Stimulated activated CD4-positive, alpha-beta T cell treated with anti-CD3 and anti-CD28 coated beads, Interleukin-2, amount 100 ng/mL, for 24 hours (primary cell): ENCODE measurements at places on chromosomes 1 and 21.
A peak's percentile ranks its signal among the peaks of the same experiment; 100 is the strongest.

- DNase-seq = no peak
Measured at GRCh38 chr1:156841295-156841855, 17.5 kb downstream of the INSRR start.

- DNase-seq = no peak
Measured at GRCh38 chr1:219415915-219416314, 197.0 kb downstream of the ZC3H11B start.

- DNase-seq = peak; percentile 12
Measured at GRCh38 chr1:204464187-204464631, 30.4 kb downstream of the PIK3C2B start.

DNA sequence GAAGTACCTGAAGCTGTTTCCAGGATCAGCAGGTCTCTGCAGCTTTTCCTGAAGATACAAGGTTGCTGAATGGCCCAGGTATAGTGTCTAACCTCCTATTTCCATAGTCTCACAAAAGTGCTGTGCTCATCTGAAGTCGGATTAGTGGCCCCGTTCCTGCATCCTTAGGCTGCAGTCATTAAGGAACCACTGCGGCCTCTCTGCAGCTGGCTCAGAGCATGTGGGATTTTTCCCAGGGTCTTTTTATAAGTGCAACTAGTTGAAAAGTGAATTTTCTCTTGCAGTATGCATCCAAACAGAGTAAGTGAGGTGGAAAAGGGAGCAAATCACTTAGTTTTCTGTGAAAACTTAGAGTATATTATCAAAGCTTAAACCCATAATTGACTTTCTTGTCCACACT lies 565.3 kb upstream of the NEGR1 start:
- no peak for DNase-seq

- no peak for DNase-seq
Measured at GRCh38 chr1:17780916-17781315, 25.8 kb downstream of the ACTL8 start.

DNA sequence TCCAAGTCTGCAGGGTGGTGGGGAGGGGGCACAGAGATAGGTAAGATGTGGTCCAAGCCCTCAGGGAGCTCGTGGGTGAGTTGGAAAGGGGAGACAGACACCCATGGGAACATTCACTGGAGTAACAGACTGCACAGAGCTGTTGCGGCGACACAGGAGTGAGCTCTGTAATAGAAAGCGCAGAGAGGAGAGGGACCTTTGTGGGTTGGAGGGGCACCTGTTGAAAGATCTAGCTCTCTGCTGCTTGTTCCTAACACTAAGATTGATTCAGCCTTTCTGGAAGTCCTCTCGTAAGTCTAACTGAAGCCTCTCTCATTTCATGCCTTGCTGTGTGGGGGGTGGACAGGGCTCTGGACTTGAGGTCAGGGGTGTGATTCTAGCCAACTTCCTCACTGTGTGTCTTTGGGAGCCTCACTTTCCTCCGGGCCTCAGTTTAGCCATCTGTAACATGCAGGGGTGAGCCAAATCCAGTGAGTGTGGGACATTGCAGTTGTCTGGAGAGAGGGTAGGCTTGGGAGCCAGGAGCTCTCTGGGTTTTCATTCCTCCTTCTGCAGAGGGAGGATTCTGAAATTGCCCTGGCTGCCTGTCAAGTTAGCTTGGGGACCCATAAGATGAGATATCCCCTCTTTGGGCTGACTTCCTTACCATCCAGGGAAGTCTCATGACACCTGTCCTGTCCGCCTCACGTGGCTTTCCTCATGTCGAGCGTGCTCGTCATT lies 2.0 kb upstream of the ACOT11 start:
- no peak for DNase-seq

GRCh38 chr1:170067253-170067819 lies 7.2 kb downstream of the KIFAP3 start:
- DNase-seq = no peak

DNA sequence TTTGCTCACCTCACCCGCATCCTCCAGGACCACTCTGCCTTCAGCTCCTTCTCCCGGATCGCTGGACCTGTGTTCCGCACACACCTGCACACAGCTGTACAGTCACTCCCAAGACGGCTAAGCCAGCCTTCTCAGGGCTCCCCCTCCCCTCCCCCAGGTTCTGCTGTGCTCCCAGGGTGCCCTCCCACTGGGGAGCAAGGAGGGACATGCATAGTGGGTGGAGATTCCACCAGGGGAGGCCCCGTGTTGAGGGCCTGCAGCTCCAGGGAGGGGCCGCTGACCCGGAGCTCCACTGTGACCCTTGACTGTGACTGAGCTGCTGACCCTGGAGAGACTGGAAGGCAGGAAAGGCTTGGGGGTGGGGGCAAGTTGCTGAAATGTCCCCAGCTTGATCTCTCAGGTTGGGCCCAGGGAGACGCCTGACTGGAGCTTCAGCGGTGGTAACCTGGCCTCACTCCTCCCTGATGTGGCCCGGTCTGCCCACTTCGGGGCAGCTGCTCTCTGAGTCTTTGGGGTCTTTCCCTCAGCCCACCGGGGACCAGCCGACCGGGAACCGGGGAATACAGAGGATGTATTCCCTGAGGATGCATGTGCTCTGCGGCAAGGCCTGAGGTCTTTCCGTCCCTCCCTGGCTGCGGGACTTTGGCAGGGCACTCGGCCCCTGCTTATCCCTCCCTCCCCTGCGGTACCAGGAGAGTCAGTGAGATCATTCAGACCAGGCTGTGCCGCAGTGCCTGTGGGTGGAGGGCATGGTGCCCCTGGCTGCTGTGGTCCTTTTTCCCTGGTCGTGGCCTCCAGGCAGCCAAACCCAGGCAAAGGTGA lies 28.6 kb upstream of the PLCH2 start:
- DNase-seq = no peak

GRCh38 chr1:240946926-240947325 lies 335.0 kb upstream of the GREM2 start:
- peak; percentile 3 for DNase-seq

DNA sequence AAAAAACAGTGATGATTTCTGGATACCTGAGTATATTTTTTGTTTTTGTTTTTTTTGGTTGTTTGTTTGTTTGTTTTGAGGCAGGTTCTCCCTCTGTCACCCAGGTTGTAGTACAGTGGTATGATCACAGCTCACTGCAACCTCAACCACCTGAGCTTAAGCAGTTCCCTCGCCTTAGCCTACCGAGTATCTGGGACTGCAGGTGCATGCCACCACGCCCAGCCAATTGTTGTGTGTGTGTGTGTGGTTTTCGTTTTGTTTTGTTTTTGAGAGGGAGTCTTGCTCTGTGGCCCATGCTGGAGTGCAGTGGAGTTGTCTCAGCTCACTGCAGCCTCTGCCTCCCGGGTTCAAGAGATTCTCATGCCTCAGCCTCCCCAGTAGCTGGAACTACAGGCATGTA lies 55.3 kb upstream of the RCC1 start:
- DNase-seq = no peak

DNA sequence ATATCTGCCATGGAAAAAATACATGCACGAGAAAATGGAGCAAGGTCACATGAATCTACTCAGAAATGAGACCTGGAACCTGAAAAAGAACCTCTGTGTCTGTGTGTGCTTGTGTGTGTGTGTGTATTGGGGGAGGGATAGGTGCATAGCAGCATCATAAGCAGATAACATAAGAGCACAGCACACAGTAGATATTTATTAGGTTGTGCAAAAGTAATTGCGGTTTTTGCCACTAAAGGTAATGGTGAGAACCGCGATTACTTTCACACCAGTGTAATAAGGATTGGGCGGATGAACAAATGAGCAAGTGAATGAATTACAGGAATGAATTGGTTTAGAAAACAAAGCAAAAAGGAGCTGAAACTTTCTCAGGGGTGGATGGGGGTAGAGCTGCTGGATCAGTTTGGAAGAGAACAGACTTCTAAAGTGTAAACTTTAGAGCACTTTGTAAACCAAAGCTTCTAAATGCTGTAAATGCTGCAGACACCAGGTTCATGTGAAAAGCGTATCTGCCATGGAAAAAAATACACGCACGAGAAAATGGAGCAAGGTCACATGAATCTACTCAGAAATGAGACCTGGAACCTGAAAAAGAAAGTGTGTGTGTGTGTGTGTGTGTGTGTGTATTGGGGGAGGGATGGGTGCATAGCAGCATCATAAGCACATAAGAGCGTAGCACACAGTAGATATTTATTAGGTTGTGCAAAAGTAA lies 156.9 kb downstream of the TOMM20 start:
- no peak for DNase-seq

DNA sequence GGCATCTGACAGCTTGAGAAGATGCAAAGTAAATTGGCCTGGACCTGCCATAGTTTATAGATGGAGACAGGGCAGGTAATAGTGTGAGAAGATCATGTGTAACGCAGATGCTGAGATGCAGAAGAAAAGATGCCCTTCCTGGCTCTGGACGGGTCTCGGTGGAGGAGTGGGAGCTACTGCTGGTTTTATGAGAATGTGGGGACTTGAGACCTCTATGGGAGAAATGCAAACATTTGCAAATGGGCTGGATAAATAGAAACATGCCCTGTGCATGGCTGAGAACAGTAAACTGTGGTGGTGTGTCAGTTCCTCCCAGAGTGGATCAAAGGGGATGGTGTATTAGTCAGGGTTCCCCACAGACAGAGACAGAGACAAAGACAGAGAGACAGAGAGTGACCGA lies 21.9 kb downstream of the UBASH3A start:
- no peak for DNase-seq

DNA sequence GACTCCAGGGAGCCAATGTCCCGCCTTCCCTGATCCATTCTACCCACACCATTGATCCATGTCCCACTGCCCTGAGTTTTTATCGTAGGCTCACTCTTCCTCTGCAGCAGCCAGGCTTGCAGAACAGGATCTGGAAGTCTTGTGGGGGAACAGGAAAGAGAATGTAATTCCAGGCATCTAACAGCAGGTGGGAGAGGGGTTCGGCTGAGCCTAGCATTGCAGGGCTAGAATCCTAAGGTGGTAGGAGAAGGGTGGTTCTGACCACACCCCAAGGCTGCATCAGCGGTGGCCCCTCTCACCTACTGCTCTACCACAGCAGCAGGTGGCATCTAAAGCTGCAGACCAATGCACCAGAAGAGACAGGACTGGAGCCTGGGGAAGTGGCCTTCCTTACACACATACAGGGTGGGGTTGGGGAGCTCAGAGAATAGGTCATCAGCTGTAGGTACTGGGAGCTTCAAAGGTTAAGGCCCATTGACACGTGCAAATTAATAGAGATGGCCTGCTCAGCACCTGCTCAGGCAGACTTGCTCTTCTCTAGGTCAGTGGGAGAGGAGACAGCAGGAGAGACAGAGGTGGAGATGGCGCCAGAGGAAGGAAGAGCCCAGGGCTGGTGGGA lies 20.5 kb downstream of the KNCN start:
- DNase-seq = no peak

DNA sequence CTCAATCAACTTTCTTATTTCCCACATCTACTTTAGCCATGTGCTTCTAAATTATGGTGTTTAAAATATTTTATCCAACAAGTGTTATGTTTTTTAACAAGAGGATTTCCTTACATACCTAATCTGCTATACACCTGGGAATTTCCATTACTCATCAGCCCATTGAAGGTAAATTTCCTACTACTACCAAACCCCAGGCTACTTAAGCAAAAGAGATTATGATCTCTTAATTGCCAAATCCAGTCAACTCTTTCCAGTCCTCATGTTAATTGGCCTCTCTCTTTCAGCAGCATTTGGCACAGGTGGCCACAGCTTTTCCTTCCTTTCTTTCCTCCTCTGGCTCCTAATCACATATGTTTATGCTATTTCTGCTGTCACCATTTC lies 5.1 kb upstream of the C1orf162 start:
- DNase-seq = no peak

GRCh38 chr1:205061227-205061626 lies 18.2 kb downstream of the CNTN2 start:
- DNase-seq = no peak

DNA sequence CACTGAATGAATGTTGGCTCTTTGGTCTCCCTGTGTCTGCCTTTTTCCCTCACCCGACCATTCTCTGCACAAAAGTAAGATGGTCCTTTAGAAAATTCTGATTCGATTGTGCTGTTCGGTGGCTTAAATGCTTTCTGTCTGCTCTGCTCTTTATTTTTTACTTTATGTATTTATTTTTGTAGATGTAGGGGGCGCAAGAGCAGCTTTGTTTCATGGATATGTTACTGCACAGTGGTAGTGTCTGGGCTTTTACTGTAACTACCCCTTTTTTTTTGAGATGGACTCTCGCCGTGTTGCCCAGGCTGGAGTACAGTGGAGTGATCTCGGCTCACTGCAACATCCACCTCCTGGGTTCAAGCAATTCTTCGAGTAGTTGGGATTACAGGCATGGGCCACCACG lies 15.7 kb downstream of the NLRP3 start:
- no peak for DNase-seq

- no peak for DNase-seq
Measured at GRCh38 chr1:41414716-41415306, 53.6 kb downstream of the FOXO6 start.

DNA sequence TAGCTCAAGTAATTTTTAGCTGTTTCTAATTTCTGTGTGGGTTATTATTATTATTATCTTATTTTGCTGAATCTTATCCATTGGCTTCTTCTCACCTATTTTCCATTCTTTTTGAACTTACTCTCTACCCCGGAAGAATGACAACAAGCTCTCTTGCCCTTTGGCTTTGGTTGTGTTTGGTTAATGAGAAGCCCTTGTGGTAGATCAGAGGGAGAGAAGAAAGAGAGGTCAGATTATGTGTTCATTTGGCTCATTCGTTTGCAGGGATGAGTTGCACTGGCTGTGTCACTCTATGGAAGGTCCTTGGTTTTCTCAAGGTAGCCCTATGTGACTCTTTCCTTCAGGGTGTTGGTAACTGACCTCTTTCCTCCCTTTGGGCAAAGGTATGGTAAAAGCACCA lies 391.9 kb downstream of the LMO4 start:
- DNase-seq = no peak

- no peak for DNase-seq
Measured at GRCh38 chr1:168372861-168373371, 92.2 kb downstream of the TBX19 start.

DNA sequence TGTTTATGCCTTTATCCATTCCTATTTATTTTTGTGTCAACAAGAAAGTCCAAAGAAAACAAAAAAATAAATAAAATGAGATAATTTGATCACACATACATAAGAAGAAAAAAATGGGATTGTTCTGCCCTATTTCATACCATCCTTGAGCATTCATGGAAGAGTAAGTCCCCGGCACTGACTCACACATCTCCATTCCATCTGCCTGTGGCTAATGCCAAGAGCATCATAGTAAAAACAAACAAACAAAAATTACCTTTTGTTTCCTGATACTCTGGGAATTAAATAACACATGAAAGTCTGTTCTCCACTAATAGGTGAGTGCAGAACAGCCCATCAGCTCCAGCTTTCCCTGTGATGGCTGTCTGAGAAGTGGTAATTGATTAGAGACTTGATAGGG lies 48.1 kb upstream of the BACE2 start:
- no peak for DNase-seq

DNA sequence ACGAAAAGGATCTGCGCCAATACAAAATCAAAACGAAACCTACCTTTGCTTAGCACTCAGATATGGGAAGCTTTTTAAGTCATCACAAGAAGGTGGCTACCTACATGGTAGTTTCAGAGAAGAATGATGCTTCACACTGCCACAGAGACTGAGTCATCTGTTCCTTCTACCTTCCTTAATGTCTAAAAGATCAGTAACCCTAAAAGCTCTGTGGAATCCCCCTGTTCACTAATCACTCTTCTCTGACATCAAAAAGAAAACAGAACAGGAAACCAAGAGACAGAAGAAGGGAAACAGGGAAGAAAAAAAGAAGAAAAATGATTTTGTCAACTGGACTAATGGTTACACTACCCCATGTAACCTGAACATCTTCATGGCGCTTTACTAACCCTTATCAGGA lies 177.2 kb downstream of the SMYD3 start:
- no peak for DNase-seq

- DNase-seq = peak; percentile 48
Measured at GRCh38 chr1:150563340-150564038, 14.3 kb downstream of the ADAMTSL4 start.

- no peak for DNase-seq
Measured at GRCh38 chr21:16312321-16312720, 582.5 kb downstream of the USP25 start.
